IPS DF 19.7 (cell line): ENCODE measurements at places on chromosomes 1 and 21.

DNA sequence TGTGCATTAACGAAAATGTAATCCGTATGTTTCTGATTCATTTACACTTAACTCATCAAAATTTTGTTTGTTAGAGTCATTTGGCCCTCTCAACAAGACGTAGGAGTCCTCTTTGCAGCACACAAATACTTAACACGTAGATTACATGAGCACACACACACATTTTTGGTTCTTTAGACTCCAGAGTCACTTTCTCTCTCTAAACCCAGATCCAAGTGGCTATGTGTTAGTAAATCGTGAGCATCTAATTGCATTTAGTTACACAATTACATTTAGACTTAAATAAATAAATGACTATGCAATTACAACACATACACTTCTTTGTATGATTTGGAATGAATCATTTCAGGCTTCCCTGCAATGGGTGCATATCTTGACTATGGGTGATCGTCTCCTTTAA is 109.0 kb upstream of the GREM2 start:
- DNase-seq: no peak

- no peak for DNase-seq
Measured at GRCh38 chr1:903305-903704, 20.4 kb upstream of the SAMD11 start.

- DNase-seq: no peak
Measured at GRCh38 chr21:35222541-35222941, 173.4 kb upstream of the RUNX1 start.

DNA sequence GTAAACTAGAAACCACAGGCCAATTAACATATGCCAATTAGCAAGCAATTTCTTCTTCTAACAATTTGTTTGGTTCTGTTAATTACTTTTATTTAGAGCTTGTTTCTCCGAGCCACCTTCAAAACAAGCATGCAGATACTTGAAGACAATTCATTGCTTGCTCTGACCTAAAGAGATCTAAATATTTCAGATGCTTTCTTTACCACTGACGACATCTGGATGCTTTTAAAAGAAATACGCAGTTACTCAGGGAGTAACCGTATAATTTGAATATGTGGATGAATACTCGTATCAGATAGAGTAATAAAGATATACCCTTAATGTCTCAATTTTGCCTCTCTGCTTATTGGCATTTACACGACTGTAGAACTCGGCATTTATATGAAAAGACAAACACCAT is 390.0 kb downstream of the DISC1 start:
- DNase-seq: no peak

DNA sequence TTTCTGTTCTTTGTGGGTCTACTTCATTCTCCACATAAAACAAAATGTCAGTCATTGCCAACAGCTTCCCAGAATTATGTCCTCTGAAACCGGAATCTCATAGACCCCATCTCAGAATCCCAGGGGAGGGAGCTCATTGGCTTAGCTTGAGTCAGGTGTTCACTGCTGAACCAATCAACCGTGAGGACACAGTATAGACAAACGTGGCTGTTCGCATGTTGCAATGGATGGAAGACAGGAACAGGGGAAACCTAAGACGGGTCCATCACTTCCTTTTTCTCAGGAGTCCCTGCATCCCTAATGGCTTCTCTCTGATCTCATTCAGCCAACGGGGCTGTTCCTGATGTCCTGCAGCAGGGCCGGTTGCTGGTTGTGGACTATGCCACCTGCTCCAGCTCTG is 9.1 kb downstream of the CELA2A start:
- no peak for DNase-seq

DNA sequence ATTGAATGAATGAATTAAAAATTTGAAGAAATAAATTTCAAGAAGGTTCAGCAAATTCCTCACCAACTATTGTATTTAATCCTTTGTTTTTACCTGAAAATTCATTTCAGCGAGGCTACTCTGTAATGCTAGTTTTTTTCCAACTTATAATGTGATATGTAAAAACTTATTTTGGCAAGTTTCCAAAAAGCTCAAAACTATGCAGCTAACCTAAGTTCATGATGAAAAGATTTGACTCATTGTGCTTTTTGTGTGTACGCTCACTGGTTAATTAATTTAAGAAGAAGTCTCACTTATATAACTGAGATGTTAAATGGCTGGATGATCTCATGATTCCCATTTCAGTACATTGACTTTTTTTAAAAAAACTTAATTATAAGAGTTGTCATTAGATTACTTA is 196.0 kb upstream of the SAMSN1 start:
- no peak for DNase-seq

GRCh38 chr1:20187103-20187812 is 940 bp upstream of the PLA2G2C start:
- no peak for DNase-seq

DNA sequence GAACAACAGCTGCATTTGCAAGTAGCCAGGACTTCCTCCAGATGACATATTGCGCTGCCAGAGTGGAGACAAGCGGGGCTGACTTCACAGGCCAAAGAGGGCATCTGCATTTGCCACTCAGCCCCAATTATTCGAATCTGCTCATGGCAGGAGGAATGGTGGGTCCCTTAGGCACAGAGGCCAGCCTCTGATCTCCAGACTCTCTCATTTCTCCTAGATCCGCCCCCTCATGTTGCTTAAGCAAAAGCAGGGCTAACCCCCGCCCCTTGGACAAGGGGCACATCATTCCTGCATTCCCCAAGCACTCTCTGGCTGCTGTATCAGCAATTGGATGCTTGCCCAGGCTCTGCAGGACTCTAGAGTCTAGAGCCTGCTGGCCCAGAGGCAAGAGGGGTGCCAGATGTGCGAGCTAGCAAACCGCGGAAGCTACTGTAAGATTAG is 262.4 kb downstream of the ST6GALNAC3 start:
- no peak for DNase-seq

DNA sequence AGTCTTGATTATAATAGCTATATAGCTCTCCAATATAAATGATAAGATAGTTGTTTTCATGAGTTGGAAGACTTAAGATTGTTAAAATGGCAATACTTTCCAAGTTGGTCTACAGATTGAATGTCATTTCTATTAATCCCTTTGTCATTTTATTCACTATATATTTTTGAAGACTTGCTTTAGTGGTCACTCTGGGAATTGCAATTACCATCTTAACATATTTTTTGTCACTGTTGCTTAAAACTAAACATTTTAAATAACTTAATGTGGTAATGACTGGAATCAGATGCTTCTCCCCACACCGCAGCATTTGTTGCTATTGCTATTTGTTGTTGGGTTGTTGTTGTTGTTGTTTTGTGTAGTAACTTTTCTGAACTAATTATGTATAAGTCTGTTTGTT is 1592.9 kb downstream of the MRPL39 start:
- no peak for DNase-seq

DNA sequence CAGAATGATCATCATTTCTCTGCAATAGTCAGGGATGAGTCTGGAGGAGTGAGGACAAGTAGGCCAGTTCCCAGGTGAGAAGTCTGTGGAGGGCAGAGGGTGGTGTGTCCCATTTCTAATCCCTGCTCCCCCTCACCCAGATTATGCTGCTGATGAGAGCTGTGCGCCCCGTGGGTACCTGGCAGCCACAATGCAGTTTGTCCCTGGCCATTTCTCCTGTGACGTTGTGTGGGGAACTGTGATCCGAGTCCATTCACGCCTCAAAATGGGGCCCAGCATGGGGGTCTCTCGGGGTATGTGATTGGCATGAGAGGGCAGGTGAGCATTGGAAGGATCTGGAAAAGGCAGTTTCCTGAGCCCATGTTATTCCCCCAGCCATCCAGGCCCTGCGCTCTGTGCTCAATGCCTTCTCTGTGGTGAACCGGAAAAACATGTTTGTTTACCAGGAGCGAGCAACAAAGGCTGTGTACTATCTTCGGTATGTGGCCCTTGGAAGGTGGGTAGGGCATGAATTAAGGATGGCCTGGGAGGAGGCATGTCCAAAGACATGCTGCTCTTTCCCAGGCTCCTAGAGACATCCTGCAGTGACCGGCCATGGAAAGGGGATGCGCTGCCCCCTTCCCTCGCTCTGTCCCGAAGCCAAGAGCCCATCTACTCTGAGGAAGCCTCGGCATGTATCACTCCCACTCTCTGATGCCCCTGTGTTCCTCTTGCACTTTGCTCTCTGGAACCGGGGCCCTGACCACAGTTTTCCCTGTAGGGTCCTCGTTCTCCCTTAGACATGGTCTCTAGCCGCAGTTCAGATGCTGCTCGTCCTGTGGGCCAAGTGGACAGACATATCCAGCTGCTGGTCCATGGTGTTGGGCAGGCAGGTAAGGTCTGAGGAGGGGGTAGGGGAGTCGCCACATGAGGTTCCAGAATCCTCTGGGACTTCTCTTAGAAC is 16.4 kb downstream of the HYI start:
- DNase-seq: no peak

GRCh38 chr1:167544447-167545093 is 9.0 kb downstream of the CREG1 start:
- no peak for DNase-seq

DNA sequence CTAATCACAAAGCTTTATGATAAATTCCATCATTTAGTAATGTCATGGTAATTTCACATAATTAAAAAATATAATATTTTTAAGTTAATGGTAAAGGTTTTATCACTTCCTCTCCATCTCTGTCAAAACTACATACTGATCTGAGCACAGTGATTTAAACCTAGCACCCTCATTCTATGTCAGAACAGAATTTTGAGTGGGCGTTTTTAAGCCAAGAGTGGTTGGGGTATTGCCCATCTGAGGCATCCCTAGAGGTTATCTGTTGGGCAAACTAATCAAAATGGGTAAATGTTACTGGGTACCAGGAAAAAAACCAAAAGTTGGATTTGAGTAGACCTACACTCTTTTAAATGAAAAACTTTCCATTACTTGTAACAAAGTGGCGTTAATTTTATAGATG is 100.7 kb upstream of the GFI1 start:
- no peak for DNase-seq

GRCh38 chr21:15272591-15272990 is 207.8 kb upstream of the NRIP1 start:
- DNase-seq: no peak

DNA sequence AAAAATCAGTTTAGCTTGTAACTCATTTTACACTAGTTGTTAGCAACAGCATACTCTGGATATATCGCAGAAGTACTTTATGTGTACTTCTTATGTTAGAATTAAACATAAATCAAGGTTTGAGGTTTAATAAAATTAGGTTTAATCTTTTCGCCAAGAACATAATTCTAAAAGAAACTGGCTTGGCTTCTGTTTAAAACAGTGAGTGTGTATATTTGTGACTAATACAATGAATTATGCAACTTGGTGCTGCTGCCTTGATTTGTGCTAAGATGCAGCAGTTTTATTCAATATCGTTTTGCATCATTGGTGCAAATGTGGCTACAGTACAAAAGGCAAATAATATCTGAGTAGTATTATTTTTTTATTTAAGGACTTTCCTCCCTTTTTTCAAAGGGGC is 44.8 kb downstream of the USP25 start:
- DNase-seq: no peak

DNA sequence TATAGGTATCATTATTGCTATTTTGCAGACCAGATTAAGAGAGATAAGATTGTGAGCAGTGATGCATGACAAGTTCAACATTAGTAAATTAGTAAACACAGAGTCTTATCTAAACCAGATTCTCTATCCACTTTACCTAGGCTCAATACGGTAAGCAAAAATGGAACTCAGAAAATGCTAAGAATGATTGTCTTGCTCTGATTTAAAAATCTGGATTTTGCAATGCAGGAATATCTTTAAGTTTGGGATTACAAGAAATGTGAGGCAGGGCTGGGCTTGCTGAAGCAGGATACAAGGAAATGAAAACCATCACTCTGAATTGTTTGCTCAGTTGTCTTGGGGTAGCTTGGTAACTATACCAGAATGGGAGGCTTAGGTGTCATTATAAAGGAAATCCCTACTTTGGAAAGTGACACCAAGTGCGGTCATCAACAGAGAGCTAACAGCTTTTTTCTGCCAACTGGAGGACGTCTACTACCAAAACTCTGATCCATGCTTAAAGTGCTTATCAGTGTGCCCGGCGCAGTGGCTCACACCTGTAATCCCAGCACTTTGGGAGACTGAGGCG is 332.7 kb upstream of the RUNX1 start:
- DNase-seq: no peak

- no peak for DNase-seq
Measured at GRCh38 chr1:245558069-245558468, 403.3 kb downstream of the KIF26B start.

DNA sequence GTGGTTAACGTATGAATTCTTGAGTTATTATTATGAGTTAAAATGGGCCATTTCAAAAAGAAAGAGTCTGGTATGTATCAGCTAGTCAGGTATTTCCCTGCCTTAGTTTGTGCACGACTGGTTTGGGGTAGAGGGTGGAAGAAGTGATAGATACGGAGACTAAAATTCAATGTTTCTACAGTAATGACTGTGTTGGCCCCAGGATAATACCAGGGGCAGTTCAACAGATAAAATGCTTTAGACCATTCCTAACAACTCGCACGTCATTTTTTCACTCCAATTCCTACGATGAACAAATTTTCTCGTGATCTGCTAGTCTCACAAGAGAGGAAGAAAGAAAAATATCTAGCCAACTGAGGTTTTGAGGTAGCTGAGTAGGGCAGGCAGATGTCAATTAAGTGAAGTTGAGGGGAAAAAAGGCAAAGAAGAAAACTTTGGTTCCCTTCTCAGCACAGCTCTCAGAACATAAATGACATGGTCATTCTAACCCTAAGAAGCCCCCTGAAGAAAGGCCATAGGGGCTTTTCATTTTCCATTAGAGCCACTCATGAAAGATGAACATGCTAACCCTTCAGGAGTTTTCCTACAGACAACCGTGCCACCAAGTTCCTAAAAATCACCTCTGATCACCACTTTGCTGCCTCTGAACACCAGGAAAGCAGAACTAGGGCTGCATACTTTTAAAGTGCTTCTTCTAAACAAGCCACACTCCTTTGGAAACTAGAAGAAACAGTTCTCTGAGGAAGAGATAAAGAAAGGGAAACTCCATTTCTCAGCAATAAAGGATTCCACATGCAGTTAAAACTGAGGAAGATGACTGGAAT is 5.6 kb downstream of the MCOLN2 start:
- DNase-seq: no peak

GRCh38 chr1:44698138-44698537 is 23.6 kb downstream of the ARMH1 start:
- no peak for DNase-seq

- DNase-seq: no peak
Measured at GRCh38 chr1:3323021-3323795, 131.3 kb upstream of the ARHGEF16 start.
